Frontal cortex (tissue), 4 donors: ENCODE measurements at places on chromosomes 2 and 18. TPM values are rescaled to one million over a fixed set of nuclear protein-coding genes. Genes with fewer than 3 reads are reported as not detected.

GRCh38 chr2:231887756-231888155 is 38.4 kb downstream of the NPPC start:
- DNase-seq, result no peak

BIRC6 gene
- total RNA-seq, result 257 TPM

GRCh38 chr2:58110765-58111164 is 64.2 kb downstream of the VRK2 start:
- DNase-seq, result no peak

RAB27B gene
- total RNA-seq, result 33.0 TPM

DNA sequence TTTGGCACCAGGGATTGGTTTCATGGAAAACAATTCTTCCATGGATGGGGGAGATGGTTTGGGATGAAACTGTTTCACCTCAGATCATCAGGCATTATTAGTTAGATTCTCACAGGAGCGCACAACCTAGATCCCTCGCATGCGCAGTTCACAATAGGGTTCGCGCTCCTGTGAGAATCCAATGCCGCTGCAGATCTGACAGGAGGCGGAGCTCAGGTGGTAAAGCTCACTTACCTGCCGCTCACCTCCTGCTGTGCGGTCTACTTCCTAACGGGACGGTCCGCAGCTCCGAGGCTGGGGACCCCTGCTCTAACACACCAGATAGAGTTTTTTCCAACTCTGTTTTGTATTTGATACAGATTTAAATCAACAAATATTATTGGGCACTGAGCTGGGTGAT is 286.5 kb downstream of the MTX2 start:
- DNase-seq, result no peak
